Substantia nigra (tissue), 51 donors: ENCODE measurements at places on chromosomes 5 and 9.

GRCh38 chr9:98008764-98009163 is 25.6 kb downstream of the ANP32B start:
- DNase-seq, result no peak

- no peak for DNase-seq
These were observed 64.6 kb upstream of the VCAN start for GRCh38 chr5:83406906-83407305.

DNA sequence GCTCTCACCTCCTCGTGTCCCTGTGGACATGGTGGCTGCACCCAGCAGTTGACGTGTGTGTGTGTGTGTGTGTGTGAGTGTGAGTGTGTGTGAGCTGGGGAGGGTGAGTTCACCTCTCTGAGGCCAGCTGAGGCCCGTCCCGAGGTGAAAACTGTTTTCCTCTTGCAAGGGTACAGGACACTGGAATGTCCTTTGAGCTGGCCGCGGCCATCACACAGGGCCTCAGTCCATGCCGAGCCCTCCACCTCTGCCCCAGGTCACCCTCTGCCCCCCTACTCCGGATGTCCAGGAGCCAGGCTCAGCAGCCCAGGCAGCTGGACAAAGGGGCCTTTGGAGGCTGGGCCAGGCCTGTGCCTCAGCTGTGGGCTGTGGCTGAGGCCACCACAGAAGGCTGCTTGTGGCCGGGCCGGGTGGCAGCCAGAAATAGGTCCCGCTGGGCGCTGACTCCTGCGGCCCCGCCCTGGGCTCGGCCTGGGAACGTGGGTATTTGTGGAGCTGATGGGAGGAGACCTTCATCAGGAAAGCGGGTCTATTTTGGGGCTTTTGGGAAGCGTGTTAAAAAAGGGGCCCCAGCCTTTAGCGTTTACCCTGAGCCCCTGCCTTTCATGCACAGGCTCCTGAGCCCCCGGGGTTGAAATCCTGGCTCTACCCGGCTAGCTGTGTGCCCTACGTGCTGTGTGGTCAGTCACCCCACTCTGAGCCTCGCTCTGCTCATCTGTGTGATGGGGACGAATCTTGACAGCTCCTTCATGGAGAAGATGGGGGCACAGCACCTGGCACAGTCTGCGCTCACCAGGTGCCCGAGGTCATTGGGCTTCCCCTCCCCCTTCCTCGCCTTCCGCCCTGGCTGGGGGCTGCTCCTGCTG is 75.1 kb upstream of the IER5L start:
- DNase-seq, result peak; percentile 28

GRCh38 chr5:150675069-150675468 is 14.0 kb downstream of the MYOZ3 start:
- no peak for DNase-seq

- DNase-seq, result no peak
These were observed 678.1 kb upstream of the ZNF608 start for GRCh38 chr5:125424402-125425141.

DNA sequence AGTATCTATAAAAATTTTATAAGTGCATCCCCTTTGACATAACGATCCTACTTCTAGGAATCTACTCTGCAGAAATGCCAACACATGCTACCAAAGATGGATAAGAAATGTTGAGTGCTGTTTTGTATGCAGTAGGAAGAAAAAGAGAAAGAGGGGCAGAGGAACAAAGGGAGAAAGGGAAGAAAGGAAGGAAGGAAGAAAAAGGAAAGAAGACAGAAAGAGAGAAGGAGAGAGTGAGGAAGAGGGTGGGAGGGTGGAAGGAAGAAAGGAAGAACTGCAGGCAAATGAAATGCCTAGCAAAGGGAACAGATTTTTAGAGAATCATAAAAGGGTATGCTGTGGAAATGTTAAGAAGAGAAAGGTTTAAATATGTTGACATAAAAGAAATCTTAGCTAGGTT is 48.5 kb upstream of the ALDOB start:
- no peak for DNase-seq

DNA sequence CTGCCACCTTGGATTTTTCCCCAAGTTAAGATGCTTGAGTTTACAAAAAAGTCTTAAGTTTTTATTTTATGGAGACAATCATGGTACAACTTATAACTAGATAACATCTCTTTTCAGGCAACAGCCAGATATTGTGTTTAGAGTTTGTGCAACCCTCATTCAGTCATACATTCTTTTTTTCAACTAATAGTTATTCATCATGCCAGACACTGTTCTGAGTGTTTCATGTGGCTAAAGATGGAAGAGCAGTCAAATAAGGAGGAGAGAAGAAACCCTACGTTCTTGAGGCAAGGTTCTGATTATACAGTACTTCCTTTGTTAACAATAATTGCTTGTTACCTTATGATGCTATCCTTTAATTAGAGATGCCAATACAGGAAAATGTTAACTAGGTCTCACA is 42.1 kb upstream of the ZNF462 start:
- DNase-seq, result no peak

- no peak for DNase-seq
These were observed 314.6 kb upstream of the KIF2A start for GRCh38 chr5:61991430-61991829.

DNA sequence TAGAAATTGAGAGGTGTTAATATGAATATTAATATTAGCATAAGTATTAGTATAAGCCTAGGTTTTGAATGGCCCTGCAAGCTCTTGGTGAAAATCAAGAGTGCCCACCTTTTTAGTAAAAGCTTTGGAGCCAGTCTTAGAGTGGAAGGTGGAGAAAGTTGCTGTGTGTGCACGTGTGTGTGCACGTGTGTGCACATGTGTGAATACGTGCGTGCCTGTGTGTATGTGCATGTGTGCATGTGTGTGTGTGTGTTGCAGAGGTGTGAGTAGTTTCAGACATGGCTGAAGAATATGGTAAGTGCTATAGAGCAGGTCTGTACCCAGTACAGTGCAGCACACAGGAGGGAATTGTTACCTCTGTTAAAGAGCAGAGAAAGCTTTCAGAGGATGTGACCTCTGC is 74.3 kb downstream of the BOD1 start:
- DNase-seq, result no peak

DNA sequence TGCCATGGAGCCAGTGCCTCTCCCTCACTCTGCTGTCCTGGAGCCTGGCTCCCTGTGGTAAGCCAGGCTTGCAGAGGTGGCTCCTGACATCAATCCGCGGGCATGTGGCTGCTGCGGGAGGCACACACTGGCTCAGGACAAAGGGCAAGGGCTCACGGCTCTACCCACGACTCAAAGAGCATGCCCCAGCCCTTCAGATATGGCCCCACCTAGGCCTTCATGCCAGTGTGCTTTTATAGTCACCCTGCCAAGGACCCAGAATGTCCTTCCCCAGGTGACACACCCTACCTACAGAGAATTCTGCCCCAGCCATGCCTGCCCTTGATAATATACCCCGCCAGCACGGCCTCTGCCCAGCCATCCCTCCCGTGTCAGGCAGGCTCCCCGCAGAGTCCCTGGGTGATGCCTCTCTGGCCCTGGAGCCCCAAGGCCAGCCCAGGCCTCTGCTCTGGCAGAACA is 1.6 kb downstream of the MGAT4B start:
- no peak for DNase-seq

DNA sequence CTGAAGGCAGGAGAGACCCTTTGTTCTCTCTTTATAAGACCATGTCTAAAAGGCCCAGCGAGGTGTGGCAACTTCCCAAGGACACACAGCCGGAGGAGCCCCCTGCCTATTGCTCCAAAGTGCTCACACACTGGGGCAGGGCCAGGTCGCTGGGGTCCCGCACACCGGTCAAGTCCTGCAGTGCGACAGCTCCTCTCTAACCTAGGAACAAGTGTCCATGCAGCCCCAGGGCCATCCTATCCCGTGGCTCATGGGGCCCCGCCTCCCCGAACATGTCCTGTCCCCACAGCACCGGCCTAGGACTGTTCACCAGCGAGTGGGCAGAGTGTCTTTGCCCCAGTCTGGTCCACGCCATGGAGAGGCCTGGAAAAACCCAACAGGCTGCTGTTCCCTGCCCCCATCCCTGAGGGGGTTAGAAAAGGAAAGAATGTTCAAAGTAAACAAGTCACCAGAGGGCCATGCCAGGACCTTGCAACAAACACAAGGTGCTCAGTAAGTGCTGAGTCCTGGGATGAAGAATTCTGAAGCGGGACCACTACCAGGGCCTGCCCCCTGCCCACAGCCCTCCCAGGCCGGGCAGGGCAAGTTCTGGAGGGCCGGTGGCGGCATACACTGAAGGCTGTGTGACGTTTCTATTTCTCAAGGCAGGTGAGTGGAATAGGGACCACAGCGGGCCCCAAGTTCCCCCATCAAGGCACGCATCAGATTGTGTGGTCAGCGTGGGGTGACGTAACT is 938 bp downstream of the NINJ1 start:
- no peak for DNase-seq

DNA sequence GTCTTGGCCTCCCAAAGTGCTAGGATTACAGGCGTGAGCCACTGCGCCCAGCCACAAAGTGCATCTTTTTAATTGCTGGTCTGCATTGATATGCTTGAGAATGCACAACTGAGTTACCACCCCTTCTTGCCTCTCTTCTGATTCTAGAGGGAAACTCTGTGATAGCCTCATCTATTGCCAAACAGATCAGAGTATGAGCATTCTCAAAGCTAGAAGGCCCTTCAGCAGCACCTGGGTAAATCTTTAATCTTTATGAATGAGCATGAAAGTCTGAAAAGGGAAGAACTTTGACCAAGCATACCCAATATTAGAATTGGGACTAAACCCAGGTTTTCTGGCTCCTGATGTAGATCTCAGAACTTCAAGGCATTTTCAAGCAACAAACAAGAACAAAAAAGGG is 298.3 kb upstream of the TNC start:
- DNase-seq, result no peak

- DNase-seq, result no peak
These were observed 126.4 kb downstream of the KCNIP1 start for GRCh38 chr5:170630226-170630625.

- no peak for DNase-seq
These were observed 8.6 kb downstream of the SPINK4 start for GRCh38 chr9:33248606-33249005.

- DNase-seq, result peak; percentile 49
These were observed 779 bp downstream of the FAM13B start for GRCh38 chr5:138032028-138032571.

- no peak for DNase-seq
These were observed 245.8 kb downstream of the TLE4 start for GRCh38 chr9:79817438-79818004.

- DNase-seq, result no peak
These were observed 156.4 kb downstream of the GABBR2 start for GRCh38 chr9:98552331-98552730.

DNA sequence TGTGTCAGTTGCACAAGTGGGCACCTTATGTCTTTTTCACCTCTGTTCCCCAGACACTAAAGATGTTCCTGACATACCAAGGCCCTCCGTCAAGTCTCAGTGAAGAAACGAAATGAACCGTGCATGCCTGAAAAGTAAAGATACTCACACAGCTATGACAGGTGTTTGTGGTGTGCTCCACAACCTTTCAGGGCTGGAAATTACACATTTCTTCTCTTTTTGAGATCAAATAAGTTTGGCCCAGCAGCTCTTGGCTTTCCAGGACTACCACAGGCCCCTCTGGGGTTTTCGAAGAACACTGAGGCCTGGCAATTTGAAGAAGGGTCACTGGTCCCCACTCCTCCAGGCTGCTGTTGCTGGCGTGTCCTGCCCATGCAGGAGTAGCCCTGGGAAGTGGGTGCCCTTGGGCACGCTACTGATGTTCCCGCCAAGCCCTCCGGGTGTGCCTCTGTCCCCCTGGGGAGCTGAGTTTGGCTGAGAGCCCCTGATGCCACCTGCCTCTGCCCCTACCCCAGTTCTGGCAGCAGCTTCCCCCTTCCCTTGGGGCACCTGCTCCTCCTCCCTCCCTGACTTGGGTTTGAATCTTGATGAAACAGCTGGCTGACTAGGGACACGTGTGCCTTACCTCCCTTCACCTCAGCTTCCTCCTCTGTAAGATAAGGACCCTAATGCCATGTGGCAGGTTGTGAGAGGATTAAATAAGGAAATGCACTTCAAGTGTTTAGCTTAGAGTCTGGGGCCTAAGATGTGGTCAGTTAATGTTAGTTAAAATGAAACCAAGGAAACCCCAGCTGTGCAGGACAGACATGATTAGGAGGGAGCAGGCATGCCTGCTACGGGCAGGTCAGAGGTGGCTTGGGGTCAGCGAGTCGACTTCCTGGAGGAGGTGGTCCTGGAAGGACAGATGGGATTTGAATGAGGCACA is 49.1 kb upstream of the GADD45G start:
- DNase-seq, result no peak

- DNase-seq, result no peak
These were observed 6.4 kb upstream of the SLC2A8 start for GRCh38 chr9:127390563-127390962.

DNA sequence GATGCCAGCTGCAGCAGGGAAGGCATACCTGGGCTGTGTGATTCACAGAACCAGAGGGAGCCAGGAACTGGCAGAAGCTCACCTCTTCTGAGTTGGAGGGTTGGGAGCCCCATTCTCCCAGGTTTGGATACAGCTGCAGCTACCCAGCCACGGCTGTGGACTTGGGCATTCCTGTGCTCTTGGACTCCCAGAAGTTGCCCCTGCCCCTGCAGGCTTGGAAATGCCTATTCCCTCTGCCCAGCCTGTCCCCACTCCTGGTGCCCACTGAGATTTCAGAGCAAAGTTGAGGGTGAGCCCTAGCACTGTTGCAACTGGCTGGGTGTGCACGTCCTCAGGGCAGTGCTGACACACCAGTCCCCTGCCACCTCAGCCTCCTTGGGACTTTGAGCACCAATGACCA is 489.7 kb downstream of the SLCO4C1 start:
- no peak for DNase-seq

DNA sequence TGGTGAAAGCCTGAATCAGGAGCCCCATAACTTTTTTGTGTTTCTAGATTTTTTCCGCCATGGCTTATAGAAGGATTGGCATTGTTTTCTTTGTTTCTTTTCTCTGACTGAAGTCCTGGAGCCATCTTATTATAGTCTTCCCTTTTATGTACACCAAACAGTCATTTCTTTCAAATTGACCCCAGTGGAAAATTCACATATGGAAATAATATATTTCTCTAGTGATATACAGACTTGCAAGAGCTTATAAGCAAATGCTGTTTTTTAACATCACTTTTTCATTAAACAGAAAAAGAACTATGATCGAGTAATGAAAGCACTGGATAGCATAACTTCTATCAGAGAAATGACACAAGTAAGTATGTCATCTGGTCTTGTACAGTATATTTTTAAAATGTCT is 155.6 kb downstream of the PARP8 start:
- no peak for DNase-seq

GRCh38 chr9:90958328-90958727 is 156.7 kb downstream of the SYK start:
- no peak for DNase-seq

DNA sequence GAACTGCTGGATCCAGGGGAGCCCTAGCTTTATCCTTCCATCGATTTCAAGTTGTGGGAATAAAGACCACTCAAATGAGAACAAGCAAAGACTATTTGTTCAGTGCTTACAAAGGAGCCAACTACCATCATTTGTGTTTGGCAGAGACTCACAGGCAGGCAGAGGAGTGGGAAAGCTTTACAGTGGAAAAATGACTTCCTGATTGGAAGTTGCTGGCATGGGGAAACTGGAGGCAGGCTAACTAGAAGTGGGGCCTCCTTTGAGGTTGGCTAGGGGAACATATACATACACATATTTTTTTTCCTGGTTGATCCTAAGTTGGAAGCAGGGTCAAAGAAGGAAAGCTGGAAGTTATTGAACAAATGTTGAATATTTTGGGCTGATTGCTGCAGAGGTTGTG is 121.7 kb downstream of the ACTBL2 start:
- DNase-seq, result no peak

GRCh38 chr9:127104581-127105311 is 17.7 kb downstream of the ANGPTL2 start:
- DNase-seq, result no peak
